Neuronal stem cell (in vitro differentiated cells): ENCODE measurements at places on chromosomes 11 and 22.

GRCh38 chr11:78961247-78961646 lies 386.6 kb upstream of the NARS2 start:
- peak; percentile 27 for DNase-seq

DNA sequence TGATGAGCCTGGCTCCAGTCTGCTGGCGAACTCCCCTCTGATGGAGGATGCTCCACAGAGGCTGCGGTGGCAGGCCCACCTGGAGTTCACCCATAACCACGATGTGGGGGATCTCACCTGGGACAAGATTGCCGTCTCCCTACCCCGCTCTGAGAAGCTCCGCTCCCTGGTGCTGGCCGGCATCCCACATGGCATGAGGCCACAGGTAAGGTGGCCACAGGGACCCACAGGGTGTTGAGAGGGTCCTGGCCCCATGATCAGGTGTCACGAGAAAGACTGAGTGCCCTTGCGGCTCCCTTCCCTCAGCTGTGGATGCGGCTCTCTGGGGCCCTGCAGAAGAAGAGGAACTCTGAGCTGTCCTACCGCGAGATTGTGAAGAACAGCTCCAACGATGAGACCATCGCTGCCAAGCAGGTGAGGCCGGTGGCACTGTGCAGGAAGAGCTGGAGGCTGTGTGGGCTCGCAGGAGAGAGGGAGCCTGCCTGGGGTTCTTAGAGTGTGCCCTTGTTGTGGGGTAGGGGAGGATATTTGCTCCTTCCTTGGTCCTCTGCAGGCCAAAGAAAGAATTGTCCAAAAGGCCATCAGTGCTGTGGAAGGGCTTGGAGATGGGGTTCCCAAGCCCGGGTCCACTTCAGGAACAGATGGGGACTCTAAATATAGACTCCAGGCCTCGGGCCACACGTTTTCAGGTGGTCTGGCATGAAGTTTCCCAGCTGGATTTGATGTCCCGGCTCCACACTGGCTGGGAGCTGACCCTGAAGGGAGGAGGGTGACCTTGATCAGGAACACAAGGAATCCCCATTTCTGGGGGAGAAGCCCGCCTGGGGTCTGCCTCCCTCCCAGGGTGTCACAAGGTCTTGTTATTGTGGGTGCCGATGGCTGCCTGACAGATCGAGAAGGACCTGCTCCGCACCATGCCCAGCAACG lies 34.1 kb downstream of the SGSM3 start:
- no peak for DNase-seq

DNA sequence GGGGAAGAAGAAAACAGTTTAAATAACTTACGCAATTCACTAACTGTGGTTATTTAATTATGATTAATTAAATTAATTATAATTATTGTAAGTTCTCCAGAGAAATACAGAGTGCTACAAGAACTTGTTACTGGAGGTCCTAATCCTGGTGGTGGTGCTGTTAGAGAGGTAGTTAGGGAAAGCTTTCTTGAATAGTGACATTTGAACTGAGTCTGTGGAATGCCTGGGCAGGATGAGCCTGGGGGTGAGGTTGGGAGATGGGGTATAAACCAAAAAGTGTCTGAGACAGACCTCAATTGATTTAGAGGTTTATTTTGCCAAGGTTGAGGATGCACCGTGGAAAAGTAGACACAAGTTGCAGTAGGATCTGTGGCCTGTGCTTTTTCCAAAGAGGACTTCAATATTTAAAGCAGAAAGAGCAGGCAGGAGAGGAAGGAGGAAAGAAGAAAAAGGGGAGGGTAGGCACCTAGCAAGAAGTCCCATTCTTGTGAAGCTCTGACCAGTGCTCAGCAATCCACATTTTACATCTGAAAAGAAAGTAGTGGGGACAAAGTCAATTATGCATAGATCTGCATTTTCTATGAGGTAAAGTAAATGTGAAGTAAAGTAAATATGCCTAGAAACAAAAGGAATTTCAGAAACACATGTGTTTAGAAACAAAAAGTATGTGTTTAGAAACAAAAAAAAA lies 4.4 kb upstream of the ZNF202 start:
- DNase-seq, result no peak

DNA sequence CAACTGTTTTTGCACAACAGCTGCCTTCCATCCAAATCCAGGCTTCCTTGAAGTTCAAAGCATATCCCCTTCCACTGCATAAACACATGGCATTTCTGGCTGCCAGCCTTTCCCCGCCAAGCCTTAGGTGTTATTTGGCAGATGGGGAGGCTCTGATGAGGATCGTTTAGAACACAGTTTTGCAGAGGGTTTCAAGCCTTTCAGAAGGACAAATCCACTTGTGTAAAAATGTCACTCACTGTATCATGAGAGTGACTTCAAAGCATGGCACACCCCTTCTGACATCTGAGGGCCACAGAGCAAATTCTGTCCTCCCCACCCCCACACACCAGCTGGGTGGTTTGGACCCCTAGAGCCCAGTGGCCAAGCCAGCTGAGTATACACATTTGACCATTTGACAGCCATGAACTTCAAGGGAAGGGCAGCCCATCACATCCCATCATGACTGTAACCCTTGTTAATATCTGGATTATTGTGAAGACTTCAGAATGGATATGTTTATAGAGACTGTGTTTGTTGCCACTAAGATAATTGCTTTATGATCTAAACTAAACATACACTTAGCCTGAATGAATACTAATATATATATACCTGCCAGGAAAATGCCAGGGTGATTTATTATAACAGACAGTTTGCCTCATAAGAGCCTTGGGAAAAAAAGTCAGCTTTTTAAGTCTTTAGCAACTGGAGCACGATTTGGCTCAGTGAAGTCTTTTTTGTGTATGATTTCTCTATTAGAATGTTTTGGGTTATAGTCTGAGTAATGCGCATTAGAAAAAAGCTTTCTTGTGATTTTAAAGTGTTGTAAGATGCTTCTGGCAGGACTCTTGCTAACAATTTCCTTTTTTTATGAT lies 31.9 kb downstream of the FBLN1 start:
- DNase-seq, result no peak

- DNase-seq, result no peak
Measured at GRCh38 chr22:36136988-36137387, 23.6 kb downstream of the APOL3 start.

GRCh38 chr22:28450109-28450508 lies 229.5 kb downstream of the TTC28 start:
- DNase-seq, result no peak

GRCh38 chr11:134074766-134075165 lies 5.9 kb downstream of the JAM3 start:
- DNase-seq, result no peak

DNA sequence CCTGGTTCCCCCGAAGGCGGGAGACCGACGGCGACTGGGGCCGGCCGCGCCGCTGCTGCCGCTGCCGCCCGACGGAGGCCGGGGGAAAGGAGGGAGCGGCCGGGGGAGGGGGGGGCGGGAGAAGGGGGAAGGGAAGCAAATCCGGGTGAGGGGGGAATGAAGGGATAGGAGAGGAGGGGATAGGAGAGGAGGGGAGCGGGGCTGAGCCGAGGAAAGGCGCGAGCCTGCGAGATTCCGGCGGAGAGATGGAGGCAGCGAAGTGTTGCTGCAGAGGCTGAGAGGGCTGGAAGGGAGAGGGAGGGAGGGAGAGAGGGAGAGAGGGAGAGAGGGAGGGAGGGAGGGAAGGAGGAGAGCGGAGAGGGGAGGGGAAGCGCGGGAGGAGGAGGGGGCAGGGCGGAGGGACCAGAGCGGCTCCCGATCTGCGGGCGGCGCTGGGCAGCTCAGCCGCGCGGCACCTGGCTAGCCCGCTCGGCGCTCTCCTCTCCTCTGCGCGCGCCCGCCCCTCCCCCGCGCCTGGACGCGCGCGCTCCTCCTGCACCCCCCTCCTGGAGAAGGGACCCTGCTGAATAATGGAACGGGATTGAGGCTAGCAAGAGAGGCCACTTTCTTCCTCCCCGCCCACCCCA lies 52.3 kb downstream of the SLC22A12 start:
- no peak for DNase-seq

DNA sequence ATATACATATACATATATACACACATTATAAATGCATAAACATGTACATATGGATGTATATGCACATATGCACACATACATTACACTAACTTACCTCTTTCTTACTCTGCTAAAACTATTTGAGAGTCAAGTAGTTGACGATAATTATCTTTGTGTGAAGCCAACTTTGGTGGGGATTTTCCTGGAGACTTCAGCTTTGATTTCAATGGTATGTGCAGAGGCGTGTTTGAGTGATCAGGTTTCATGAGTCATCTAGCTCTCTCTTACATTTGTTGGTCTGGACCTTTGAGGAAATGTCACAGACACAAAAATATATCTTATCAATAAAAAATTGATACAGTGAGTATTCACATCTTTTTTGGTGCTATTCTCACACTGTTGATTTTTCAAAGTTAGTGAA lies 769.1 kb upstream of the LUZP2 start:
- no peak for DNase-seq

DNA sequence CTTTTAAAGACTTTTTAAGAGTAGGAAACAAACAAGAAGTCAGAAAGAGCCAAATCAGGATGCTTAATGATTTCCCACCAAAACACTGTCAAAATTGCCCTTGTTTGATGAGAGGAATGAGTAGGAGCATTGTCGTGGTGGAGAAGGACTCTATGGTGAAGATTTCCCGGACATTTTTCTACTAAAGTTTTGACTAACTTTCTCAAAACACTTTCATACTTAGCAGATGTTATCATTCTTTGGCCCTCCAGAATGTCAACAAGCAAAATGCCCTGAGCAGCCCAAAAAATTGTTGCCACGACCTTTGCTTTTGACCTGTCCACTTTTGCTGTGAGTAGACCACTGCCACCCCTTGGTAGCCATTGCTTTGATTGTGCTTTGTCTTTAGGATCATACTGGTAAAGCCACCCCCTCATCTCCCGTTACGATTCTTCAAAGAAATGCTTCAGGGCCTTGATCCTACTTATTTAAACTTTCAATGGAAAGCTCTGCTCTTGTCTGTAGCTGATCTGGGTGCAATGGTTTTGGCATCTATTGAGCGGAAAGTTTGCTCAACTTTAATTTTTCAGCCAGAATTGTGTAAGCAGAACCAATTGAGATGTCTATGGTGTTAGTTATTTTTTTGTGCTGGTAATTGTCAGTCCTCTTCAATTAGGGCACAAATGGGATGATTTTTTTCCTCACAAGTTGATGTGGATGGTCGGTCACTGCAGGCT lies 67.2 kb downstream of the ADM start:
- no peak for DNase-seq

- DNase-seq, result no peak
Measured at GRCh38 chr11:73204711-73205121, 13.4 kb upstream of the P2RY2 start.

DNA sequence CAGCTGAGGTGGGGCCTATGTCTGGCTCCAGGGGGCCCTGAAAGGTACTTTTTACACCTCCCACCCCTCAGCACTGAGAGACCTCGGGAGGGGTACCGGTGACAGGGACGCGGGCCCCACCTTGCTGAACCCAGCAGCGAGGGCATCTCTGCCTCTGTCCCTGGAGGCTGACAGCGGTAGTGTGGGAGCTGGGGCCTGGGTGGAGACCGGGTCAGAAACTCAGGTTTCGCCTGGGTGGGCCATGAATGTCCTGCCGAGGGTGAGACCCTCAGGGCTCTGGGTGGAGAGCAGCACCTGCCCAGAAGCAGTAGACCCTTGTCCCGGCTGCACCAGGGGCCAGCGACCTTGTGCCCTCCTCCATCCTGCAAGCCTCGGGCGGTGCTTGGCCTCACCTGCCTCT lies 22.2 kb downstream of the PTDSS2 start:
- DNase-seq, result no peak

DNA sequence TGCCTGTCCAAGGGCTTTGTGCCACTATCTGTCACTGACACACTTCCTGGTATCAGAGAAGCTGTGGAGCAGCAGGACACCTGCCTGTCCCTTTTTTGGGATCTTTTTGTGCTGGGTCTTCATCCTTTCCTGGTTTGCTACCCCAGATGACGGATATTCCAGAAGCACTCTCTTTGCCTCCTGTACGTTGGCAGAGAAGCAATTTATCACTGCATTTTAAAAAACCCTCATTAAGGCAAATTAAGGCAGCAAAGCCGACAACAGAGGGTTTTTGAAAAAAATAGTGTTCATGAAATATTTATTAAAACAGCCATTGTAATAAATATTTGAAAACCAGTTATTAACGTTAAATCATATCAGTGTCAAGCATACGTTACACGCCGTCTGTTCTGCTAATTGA lies 209.6 kb upstream of the NTM start:
- no peak for DNase-seq

GRCh38 chr11:114348200-114349191 lies 51.8 kb downstream of the C11orf71 start:
- DNase-seq, result peak; percentile 35

GRCh38 chr11:100965346-100965745 lies 164.3 kb downstream of the PGR start:
- no peak for DNase-seq

GRCh38 chr11:126336671-126337101 lies 18.8 kb upstream of the ST3GAL4 start:
- DNase-seq, result no peak

- peak; percentile 69 for DNase-seq
Measured at GRCh38 chr11:128859563-128860441, 7.3 kb downstream of the KCNJ1 start.

- no peak for DNase-seq
Measured at GRCh38 chr11:120097721-120098385, 40.1 kb downstream of the TRIM29 start.

- DNase-seq, result no peak
Measured at GRCh38 chr22:49687333-49687732, 140.3 kb downstream of the BRD1 start.

DNA sequence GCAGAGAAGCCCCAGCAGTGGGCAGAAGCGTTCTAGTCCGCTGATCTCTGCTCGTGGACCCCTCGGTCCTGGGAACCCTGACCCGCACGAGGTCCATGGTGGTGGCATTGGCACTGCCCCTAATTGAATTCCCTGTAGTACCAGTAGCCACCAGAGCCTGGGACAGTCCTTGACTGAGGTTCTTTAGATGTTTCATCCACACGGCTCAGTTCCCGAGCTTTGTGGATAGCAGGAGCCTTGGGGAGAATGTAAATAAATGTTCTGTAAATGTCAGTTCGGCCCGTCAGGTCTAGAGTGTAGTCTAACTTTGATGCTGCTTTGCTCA lies 39.4 kb upstream of the SEPTIN5 start:
- no peak for DNase-seq

DNA sequence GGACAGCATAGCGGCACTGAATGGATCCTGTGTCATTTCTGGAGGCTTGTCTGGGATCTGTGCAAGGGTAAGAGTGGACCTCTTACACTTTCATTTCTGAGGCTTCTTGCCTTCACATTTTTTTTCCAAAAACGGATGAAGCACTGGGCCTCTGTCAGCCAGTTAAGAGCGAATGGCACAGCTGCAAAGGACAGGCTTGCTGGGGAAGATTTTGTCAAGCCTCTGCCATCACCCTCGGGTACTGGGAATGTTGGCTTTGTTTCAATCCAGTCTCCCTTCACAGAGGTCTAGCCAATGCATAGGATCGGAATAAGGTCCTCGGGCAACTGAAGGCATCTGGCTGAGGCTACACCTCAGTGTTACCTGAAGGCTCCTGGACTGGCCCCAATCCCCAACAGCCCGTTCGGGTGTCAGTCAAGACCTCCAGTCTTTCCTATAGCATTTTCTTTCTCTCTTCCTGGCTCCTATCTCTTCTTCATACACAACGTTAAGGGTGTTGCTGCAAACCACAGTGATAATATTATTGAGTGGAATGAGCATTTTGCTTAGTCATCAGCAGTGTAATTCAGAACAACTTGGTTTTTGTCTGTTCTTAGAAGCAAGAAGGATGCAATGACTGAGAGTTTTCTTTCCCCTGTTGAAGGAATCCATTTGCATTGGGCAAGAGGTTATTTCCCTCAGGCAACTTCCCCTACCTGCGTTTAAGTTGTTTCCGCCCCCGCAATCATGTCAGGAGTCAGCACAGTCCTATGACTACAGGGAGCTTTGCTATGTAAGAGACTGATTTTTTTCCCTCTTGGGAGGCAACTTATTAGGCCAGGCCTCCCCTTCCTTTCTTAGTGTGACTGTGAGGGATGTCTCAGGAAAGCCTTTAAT lies 22.8 kb downstream of the NPAT start:
- no peak for DNase-seq
